ENCODE measurements at places on chromosomes 7 and 10.

- no peak for DNase-seq
Measured at GRCh38 chr10:86599729-86600128, 54.6 kb upstream of the OPN4 start.

GRCh38 chr10:125727436-125727835, 7.9 kb downstream of the EDRF1 start:
- DNase-seq = no peak

DNA sequence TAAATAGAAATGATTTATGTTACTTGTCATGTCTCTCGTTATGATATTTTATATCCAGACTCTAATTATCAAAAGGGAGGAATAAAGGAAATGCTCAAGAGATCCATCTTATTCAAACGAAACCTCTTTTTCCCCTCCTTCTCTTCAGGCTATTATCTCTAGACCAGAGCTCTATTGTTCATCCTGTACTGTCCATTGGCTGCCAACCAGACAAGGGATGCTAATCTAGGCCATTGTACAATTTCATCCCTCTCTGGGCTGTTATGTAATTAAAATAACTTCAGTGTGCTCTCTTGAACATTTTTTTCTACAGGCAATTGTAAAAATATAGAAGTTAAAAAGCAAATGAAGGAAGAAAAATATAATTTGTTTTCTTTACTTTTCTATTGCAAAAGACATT, 220.4 kb downstream of the HDAC9 start:
- DNase-seq = no peak

DNA sequence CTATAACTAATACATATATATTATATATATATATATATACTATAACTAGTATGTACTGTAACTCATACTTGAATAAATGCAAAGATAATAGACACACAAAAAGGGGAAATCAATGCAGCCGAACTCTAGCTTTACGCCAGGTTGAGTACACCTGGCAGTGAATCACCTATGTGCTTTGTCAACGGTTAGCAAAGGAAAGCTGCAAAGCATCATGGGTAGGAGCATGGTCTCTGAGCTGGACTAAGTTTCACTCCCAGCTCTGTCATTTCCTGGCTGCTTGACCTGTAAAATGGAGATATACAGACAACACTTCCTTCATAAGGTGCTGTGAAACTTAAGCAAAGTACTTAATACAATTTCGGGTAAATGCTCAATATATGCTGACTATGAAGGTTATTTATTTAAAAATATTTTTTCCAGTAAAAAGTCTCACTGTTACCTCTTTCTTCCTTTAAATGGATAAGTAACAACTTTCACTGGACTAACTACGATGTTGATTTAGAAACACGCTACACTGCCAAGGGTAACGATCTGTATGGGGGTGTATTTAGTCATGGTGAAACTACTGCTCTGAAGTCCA, 61.7 kb upstream of the ITGA8 start:
- no peak for DNase-seq

GRCh38 chr7:74514131-74514591, 60.5 kb downstream of the GTF2IRD1 start:
- no peak for DNase-seq

- DNase-seq = no peak
Measured at GRCh38 chr10:121527690-121528089, 70.6 kb downstream of the FGFR2 start.

GRCh38 chr7:89771003-89771636, 383.1 kb upstream of the STEAP1 start:
- no peak for DNase-seq

GRCh38 chr10:102802920-102803534, 34.2 kb downstream of the CYP17A1 start:
- DNase-seq = no peak

GRCh38 chr7:73980206-73980605, 47.8 kb upstream of the ELN start:
- no peak for DNase-seq

- no peak for DNase-seq
Measured at GRCh38 chr10:46522295-46523118, 34.0 kb downstream of the GPRIN2 start.

DNA sequence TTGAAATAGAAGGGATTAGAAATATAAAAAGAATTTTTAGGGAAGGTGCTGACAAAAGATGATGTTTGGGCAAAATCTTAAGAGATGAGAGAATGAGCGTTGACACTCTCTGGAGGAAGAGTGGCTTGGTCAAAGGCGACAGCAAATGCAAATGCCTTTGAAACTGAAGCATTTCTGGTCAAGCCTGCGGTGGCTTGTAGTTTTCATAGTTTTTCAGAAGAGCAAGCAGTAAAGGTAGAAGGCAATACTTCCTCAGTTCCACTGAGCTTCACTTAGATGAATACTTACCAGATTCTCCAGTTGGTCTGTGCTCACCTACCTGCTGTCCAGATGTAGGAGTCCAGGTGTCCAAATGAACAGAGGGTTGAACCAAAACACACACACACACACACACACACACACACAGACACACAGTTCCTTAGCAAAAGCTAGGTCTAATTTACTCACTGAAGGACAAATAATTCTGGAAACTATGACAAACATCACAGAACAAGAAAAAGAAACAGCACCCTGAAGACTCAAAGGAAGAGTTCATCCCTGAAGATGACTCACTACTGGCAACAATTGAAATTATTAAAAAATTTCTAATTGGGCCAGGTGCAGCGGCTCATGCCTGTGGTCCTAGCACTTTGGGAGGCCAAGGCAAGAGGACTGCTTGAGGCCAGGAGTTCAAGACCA, 12.1 kb upstream of the STK17A start:
- DNase-seq = no peak

- DNase-seq = no peak
Measured at GRCh38 chr10:867807-868206, 63.7 kb downstream of the LARP4B start.

DNA sequence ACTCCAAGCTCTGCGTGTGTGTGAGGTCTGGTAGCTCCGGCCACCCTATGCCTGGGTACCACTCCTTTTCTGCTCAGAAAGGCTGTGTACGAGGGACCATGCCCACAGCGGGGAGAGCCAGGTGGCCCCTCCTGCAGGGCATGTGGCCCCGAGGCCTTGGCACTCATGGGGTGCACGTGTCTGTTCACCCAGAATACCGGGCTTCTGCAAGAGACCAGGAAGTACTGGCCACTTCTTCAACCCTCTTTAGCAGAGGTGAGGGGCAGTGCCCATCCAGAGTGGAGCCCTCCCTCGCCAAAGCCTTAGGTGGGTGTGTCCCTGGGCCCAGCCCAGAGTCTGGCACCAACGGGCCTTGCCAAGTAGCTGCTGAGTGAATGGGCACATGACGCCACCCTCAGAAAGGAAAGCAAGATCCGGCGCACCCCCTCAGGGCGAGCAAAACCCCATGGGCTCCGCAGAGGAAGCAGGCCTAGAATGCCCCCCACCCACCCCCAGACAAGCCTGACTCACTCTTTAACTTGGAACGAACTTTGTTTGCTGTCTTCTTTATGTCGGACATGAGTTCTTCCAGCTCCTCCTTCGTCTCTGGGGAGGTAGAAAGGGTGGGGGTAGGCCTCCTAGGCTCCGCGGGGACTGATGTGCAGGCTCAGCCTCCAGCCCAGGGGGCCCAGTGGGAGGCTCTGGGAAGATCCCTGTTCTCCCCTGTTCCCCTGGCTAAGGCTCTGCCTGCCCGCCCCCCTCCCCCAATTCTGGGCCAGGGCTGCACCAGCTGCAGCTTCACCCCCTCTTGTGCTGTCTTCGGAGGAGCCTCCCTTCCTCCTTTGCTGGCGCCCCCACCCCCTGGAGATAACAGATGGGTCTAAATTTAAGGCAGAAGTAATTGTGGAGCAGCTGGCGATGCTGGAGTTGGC, 14.6 kb downstream of the STX1A start:
- no peak for DNase-seq

- no peak for DNase-seq
Measured at GRCh38 chr7:2929321-2930201, 85.5 kb upstream of the GNA12 start.

DNA sequence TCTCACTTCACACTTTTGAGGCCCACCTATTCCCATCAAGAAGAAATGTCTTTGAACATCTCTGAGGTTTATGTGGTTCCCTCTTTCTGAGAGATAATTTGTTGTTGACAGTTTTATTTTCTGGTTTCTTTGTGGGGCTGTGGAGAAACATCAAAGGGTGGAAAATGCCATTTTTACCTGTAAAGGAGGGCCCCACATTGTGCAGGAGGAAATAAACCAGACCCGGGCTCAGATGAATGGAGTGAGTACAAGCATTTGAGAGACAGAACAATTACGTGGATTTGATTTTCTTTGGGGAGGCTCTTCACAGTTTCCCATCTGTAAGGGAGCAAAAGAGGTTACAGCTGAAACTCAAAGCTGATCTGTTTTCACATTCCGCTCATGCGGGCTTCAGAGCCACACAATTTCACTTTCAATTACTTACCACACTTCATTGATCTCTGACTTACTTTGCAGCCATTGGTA, 29.8 kb downstream of the ITPRIP start:
- no peak for DNase-seq

- no peak for DNase-seq
Measured at GRCh38 chr10:5373307-5373706, 8.5 kb downstream of the UCN3 start.

DNA sequence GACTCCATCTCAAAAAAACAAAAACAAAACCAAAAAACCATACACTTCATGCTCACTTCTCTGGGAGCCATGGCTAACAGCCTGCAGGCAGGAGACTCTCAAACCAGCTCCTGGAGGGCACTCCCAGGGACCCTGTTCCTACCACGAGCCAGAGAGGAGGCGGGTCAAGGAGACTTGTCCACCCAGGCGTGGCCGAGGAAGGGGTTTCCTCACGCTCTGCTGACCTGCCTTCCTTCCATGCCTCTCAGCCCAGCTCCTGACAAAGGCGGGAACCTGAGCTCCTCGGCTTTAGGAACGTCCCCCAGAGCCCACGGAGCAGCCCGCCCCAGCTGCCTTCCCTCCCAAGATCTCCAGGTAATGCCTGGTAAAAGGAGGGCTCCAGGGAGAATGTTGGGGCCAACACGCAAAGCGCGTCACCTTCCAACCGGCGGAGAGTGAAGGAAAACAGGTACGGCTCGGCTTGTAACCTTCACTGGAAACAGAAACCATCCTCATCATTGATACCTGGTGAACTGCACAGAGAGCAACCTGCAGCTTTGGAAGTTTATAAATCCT, 9.5 kb downstream of the GPR146 start:
- DNase-seq = no peak

- DNase-seq = no peak
Measured at GRCh38 chr10:104324221-104324686, 14.0 kb downstream of the ITPRIP start.

DNA sequence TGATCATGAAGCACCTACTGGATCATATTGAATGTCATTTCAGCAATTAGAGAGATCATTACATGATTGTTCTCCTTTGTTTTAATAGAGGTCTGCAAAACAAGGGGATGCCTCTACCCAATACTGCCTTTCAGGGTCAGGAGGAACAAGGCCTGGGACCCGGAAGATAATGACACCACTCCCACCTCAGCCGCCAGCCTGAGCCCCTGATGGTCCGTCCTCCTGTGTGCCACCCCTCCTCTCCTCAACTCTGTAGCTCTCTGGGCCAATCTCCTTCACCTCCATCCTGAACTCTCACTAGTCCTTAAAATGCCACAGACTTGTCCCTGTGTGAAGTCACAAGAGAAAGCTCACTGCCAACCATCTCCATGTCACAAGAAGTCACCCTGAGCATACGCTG, 38.0 kb downstream of the KCNMA1 start:
- DNase-seq = no peak

- DNase-seq = no peak
Measured at GRCh38 chr7:96349572-96349971, 27.7 kb upstream of the SLC25A13 start.

- DNase-seq = no peak
Measured at GRCh38 chr10:103681617-103682399, 173.6 kb downstream of the SH3PXD2A start.

DNA sequence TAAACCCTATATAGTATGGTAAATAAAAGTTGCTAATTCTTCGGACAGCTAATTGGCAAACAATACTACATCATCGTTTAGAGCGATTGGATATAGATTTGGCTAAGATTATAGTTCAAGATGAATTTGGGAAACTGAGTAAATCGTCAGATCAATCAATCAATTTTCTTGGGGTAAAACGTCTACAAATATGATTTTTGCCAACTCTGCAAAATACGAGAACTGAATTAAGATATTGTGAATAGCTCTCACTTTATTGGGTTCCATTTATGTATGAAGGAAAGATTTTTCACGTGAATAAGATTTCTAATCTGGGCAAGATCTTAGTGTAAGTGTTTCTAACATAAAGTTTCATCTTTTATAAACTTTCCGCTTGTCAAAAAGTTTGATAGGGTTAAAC, 132.9 kb upstream of the AGR3 start:
- DNase-seq = no peak

DNA sequence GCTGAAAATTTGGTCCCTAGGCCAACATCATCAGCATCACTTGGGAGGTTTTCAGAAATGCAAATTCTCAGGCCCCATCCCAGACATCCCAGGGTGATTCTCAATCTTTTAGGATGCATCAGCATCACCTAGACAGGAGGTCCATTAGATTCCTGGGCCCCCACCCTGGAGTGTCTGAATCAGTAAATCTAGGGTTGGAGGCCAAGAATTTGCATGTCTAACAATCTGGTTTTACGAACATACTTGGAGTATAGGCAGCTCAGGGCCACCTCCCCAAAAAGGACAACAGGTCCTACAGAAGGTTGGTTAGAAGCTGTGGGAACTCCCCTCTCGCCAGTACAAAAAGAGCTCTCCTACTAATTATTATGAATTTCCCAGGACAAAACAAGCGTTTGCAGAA, 15.5 kb downstream of the ZC3HAV1 start:
- no peak for DNase-seq

GRCh38 chr10:17100586-17100985, 29.0 kb downstream of the CUBN start:
- no peak for DNase-seq

DNA sequence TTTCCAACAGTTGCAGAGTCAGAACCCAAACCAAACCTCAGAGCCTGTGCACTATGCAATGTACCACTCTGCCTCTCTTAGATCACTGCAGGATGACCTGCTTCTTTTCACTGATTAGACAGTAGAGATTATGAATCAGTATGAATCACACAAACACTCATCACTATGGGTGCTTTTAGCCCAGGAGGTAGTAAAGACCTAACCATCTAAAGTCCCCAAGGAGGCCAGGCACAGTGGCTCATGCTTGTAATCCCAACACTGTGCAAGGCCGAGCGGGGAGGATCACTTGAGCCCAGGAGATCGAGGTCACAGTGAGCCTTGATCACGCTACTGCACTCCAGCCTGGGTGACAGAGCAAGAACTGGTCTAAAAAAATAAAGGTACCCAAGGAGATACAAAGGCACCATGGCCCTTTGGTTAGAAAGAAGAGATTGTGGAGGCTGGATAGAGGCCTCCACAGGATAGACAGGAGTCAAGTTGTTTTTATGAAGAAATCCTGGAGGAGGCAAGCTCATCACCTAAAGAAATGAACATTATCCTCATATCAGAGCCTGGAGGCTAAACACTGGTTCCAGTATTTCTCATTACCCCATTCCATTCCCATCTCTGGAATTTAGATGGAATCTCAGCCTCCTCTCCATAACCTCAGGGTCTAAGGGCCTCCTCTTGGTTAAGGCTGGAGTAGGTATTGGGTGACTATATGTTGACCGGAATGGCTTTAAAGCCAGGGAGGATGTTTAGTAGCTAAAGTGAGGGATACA, 12.9 kb downstream of the SEC31B start:
- no peak for DNase-seq

GRCh38 chr10:47383261-47384147, 589 bp downstream of the ZNF488 start:
- DNase-seq = no peak

GRCh38 chr7:75989500-75990388, 4.7 kb downstream of the TMEM120A start:
- no peak for DNase-seq

- DNase-seq = no peak
Measured at GRCh38 chr10:112227331-112227987, 43.9 kb upstream of the GPAM start.

- no peak for DNase-seq
Measured at GRCh38 chr7:135653340-135654080, 8.8 kb upstream of the STMP1 start.

Data from stimulated activated CD8-positive, alpha-beta memory T cell treated with anti-CD3 and anti-CD28 coated beads, Interleukin-15, amount 100 ng/mL, for 24 hours (primary cell).